ENCODE measurements at places on chromosomes 12 and 14.

- no peak for DNase-seq
These were observed 4.1 kb upstream of the TBX5 start for GRCh38 chr12:114409852-114410600.

DNA sequence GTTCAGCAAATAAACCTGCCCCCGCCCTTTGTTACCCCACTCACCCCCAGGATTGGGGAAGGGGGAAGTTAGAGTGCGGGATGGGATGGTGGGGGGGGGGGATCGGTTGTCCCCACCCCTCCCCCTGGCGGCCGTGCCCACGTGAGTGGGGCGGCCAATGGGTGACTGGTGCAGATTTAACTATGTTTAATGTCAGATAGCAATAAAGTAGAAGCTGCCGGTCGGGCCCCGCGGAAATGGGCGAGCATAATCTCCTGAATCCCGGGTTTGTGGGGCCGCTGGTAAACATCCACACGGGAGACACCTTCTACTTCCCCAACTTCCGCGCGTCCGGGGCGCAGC, at the start of gene HOXC12:
Gene HOXC12 (plus strand): TSS at position 210 of the 342 bp plus-strand sequence. CDS start 27 bp downstream, at position 237.
- DNase-seq, result no peak

DNA sequence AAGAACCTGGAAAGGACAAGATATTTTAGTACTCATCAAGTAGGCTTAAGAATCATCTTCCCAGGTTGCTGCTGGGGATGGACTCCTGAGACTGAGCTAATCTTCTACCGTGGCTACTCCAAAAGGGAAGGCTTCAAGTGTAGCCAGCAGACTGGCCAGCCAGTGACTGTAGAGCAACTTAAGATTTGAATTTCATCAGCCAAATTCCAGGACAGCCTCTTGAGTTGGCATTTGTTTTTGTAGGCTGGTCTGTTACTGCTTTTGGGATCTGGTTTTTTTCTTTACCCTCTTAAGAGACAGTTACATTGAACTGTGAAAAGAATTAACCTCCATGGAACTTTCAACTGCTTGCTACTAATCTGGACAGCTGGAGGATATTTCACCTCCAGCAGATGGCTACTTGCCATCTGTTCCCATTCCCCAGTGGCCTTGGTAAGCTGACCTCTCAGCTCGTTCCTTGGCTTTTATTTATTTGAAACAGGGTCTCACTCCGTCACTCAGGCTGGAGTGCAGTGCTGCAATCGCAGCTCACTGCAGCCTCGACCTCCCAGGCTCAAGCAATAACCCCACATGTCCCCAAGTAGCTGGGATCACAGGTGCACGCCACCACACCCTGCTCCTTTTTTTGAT, 20.7 kb downstream of the VTI1B start:
- DNase-seq, result no peak

- no peak for DNase-seq
These were observed 183.8 kb downstream of the CALM1 start for GRCh38 chr14:90580377-90581335.

GRCh38 chr12:98819821-98820404, 174.8 kb downstream of the APAF1 start:
- DNase-seq, result no peak

DNA sequence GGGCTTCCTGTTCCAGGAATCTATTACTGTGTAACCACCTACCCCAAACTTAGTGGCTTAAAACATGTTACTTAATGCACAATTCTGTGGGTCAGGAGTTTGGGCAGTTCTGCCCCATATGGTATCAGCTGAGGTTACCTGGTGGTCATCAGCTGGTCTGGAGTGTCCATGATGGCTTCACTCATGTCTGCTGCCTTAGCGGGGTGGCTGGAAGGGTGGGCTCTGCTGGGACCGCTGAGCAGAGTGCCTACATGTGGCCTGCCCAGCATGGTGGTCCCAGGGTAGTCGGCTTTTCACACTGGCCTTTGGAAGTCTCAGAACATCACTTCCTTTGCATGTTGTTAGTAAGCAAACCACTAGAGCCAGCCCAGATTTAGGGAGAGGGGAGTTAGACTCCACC, 53.9 kb downstream of the PELI2 start:
- no peak for DNase-seq

GRCh38 chr12:109883461-109883860, 3.1 kb upstream of the GLTP start:
- DNase-seq, result no peak

- DNase-seq, result no peak
These were observed 31.9 kb downstream of the NT5DC3 start for GRCh38 chr12:103809154-103809553.

GRCh38 chr14:100654814-100655740, 67.9 kb upstream of the BEGAIN start:
- DNase-seq, result peak; percentile 29

DNA sequence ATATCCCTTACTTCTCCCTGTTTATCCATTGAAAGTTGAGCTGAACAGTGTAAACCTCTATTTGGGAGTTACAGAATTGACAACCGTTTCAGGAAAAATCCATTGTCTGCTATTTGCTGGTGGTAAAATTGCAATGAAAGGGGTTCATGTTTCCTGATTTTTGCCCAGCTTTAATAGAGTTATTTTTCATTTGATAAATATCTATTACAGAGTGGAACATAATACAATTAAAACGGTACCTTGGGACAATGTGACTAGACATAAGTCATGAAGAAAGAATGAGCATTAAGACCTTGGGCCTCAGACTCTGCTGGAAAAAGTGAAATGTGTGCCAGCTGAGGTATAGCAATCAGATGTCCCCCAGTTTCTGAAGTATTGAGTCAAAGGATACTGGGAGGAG, 13.1 kb downstream of the PTPRR start:
- no peak for DNase-seq

DNA sequence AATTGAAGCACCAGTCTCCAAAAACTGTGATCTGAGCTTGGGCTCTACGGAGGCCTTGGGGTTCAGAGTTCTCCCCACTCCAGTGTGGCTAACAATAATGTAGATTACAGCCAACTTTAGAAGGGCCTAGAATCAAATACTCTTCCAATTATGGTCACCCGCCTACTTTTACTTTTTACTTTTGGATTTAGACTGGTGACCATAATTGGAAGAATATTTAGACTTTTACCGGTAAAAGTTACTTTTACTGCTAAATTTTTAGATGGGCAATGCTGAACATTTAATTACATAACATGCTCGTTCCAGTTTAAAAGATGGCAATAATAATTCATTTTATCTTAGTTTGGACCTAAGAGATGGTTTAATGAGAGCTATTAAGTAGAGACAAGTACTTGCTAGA, 39.2 kb downstream of the PPTC7 start:
- DNase-seq, result no peak

DNA sequence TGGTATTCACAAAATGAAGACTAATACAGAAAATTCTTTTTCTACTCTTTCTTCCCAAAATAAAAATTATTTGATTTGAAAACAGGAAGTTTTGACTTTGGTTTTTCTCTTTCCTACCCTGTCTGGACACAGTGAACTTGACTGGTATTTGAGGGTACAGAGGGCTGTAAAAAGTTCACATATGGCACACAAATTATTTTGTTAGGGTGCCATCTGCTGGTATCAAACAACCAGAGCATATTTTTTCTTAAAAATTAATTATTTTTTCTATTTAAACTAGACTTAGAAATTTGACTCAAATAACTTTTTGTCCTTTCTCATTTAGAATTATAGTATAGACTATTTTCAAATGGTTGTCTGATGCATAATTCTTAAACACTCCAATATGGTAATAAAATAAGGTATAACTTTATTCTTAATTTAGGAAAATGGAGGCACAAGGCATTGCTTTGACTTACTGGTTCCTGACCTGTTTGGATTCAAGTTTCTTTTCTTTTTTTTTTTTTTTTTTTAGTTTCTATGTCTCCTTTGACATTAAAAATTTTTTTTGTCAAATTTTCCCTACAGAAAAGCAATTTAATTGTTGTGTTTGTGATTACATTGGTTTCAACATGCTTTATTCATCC, 390.6 kb downstream of the PRKD1 start:
- DNase-seq, result no peak

GRCh38 chr14:89728964-89729363, 225.6 kb downstream of the EFCAB11 start:
- DNase-seq, result no peak

DNA sequence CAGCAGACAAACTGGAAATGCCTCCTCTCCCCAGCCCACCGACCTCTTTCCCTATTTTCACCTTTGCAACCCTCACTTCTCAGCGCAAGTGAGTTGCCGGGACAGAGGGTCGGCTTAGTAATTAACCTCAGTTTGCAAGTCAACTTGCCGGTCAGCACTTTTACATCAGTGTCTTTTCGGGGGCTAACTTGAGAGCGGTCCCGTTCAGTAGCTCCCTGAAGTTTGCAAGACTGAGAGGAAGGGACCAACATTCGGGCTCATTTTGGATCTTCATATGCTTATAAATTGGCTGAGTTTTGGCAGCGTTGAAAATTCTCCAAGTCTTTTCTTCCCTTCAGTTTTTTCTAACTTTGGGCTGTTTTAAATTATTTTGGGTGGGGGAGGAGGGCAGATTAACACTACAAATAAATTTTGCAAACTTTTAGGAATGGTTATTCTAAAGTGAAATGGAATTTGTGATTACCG, 846 bp downstream of the BRMS1L start:
- DNase-seq, result no peak

GRCh38 chr14:21891921-21892320, 218.3 kb upstream of the OR4E1 start:
- DNase-seq, result no peak

- no peak for DNase-seq
These were observed 42.8 kb upstream of the VASH1 start for GRCh38 chr14:76718306-76719040.

DNA sequence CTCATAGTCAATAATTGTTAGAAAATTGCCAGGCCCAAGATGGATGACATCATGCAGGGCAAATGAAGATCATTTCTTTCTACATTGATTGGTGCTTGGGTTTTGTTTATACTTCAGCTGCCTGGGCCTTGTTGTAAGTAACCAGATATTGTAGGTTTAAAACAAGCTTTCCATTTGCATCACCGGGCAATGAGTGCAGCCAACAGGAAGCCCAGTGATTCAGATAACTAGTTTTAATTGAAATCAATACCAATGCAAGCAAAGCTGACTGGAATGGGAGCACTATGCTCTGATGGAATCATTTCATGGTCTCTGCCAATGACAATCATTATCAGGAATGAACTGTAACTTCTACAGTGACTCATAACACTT, 279.3 kb downstream of the DUSP6 start:
- DNase-seq, result no peak

GRCh38 chr12:52277486-52278245, 3.2 kb downstream of the KRT86 start:
- no peak for DNase-seq

- no peak for DNase-seq
These were observed 126.4 kb downstream of the PIWIL1 start for GRCh38 chr12:130463818-130464670.

Data from stimulated activated CD4-positive, alpha-beta T cell treated with anti-CD3 and anti-CD28 coated beads, Interleukin-1b, Interleukin-23, amount 100 ng/mL, for 1 hour (primary cell).